D721Med (cell line): ENCODE measurements at places on chromosomes 5 and 9.

DNA sequence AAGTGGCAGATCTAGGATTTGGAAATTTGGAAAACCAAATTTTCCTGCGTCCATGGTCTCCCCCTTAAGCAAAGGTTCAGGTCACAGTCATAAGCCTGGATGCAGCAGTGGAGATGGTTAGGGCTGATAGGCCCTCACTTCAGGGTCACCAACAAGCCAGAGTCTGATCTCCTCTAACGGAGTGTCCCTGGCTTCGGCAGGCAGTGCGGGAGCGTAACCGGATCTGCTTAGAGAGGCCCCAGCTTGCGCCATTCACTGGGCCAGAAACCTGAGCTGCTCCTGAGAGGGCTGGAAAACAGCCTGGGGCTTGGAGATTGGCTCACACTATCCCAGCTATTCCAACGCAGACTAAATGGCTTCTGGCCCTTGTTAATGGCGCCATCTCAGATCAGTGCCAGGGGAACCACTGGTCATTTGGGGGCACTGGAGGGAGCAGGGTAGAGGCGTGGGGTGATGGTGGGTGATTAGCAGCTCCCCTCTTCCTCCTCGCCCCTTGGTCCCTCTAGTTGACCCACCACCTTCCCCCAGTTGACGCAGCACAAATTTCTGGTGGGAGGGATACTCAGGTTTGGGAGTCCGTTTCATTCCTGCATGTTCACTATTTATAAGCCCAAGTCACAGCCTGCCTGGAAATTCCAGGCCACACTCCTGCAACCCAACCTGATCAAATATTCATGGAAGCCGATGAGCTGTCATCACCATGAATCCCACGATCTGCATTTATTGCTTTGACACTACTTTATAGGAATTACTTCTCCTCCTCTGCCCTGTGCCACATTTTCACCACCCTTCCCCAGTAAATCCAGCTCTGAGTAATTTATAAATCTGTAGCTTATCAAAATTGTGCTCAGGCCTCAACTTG, 134.6 kb upstream of the CPEB4 start:
- no peak for DNase-seq

- no peak for DNase-seq
These were observed 53.2 kb upstream of the SHISAL2B start for GRCh38 chr5:64637144-64637543.

DNA sequence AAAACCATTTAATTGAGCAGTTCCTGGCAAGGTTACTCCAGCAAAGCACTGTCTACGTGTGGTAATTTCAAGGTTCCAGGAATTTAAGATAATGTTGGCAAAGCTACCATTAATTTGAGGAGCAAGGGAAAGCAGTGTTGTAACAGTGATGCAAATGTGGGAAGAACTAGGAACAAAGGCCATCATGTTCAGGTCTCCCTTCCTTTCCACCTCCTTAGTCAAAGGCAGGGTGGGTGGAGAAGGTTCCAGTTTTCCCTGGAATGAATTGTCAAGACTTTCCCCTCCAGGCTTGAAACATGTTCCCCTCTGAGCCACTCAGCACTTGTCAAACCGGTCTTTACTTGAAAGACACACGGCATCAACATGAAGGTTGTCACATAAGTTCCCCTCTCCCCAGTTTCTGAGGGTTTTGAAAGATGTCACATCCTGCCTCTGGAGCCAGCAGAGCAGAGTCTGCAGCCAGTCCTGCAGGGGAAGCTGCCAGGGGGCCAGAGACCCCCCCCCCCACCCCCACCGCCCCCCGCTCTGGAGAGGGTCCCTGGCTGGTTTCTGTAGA, 226.0 kb downstream of the GAS1 start:
- DNase-seq, result no peak

DNA sequence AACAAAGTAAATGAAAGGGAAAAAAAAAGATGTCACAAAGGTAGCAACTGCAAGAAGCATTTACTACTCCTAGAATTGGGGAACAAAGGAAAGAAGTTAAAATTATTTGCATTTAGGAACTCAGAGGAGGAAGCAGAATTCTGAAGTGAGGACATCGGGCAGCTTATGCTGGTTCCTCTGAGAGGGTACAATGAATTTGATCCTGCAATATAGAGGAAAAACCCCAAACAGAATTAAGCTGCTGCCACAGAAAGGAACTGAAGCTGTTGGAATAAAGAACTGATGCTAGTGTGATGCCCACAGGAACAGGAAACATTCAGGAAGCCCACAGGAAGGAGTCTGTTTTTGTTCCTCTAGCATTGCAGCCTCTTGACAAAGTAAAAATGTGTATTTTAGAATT, 22.3 kb upstream of the TBCA start:
- no peak for DNase-seq

DNA sequence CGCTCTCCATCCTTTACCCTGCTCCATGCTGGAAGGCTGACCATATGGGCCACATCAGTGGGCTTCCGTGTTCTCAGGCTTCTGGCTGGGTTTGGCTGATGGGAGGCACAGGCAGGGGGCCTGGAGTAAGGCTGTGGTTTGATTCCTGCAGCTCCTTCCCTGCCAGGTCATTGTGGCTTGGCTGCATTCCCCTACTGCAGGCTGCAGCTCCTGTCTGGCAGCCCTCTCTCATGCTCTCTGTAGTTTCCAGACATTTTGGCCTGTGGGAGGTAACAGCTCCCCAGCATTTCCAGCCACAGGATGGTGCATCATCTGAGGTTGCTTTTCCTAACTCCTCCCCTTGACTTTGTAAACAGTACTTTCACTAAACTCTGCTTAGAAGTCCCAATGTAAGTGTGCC, 102.0 kb upstream of the PTPN3 start:
- DNase-seq, result no peak

GRCh38 chr9:120474591-120475243, 105.2 kb downstream of the CDK5RAP2 start:
- no peak for DNase-seq

DNA sequence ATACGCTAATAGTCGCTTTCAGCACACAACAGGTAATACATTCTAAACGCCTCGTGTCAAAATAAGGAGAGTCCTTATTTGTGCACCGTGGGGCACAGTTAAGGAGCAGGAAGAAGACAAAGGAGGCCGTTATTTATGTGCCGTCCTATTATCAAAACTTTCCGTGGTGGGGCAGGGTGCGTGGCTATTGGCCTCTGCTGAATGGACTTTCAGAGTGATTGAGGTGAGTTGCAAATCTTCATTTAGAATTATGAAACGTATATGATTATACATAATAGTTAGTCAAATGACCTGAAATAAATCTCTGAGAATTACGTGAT, 833 bp downstream of the C5orf24 start:
- DNase-seq, result no peak

DNA sequence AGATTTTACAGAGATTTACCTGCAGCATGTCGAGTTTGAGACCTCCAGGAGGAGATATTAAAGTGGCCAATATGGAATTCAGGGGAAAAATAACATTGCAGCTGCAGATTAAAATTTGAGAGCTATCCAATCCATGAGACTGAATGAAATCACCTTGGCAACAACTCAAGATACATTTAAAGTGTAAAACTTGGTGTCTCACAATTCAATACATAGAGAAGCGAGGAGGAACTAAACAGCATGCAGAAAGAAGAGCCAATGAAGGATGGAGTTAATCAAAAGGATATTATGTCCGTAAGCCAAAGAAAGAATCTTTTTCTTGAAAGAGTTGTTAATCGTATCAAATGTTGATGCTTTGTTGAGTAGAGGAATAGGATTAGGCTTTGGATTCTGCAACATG, 455.1 kb downstream of the CDH18 start:
- no peak for DNase-seq

- no peak for DNase-seq
These were observed 32.2 kb downstream of the NDUFS6 start for GRCh38 chr5:1833264-1834021.

- no peak for DNase-seq
These were observed 4.7 kb upstream of the FOXB2 start for GRCh38 chr9:77014597-77015263.

DNA sequence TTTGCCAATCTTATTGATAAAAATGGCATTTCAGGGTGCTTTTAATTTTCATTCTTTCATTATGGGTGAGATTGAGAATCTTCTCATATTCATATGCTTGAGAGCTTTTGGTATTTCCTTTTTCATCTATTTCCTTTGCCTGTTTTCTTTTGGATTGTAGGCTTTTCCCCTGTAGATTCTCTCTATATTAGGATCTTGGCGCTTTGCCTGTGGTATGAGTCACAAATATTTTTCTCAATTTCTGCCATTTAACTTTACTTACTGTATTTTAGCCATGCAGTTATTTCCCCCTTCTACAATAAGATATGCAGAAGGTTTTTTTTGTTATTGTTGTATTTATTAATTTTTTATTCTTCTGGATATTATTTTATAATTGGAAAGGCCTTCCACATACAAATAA, 21.5 kb upstream of the KLF9 start:
- no peak for DNase-seq

- no peak for DNase-seq
These were observed 151.9 kb downstream of the INSYN2B start for GRCh38 chr5:169828385-169828784.
